ENCODE measurements at places on chromosomes 4 and X. TPM values are rescaled to one million over a fixed set of nuclear protein-coding genes. Genes with fewer than 3 reads are reported as not detected.
A peak's percentile ranks its signal among the peaks of the same experiment; 100 is the strongest.

- DNase-seq, result no peak
These were observed 129.0 kb downstream of the SPCS3 start for GRCh38 chr4:176448761-176449160.

DNA sequence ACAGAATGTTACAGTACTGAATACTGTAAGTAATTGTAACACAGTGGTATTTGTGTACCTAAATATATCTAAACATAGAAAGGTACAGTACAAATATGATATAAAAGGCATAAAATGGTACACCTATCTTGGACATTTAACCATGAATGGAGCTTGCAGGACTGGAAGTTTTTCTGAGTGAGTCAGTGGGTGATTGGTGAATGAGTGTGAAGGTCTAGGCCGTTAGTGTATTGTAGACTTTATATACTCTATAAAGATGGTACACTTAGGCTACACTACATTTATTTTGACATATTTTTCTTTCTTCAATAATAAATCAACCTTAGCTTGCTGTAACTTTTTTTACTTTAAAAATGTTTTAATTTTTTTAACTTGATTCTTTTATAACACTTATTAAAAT lies 422.5 kb upstream of the FSTL5 start:
- DNase-seq, result no peak

DNA sequence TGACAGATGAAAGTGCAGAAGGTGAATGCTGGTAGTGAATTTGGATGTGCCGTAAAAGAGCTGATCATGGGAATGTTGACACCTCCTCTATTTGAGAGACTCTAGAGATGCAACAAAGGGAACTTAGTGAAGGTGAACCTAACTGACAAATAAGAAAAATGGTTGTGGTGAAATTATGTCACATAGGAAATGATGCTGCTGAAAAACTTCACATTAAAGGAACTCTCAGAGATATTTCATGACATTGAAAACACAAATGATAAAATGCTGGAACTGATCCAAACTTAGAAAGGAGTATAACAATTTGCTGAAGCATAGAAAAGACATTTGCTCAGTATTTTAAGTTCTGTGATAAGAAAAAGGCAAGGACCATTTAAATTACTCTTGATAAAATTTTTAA lies 31.9 kb downstream of the MGAT4D start:
- DNase-seq, result no peak

Gene NOA1
- total RNA-seq, result 22.0 TPM

GRCh38 chrX:45758738-45759397 lies 558.2 kb upstream of the DIPK2B start:
- no peak for DNase-seq

- DNase-seq, result no peak
These were observed 10.4 kb downstream of the KIT start for GRCh38 chr4:54668014-54668611.

Gene ZCCHC12
- total RNA-seq, result not detected

- DNase-seq, result no peak
These were observed 332.0 kb downstream of the NKX6-1 start for GRCh38 chr4:84167093-84167492.

GRCh38 chr4:40186665-40187014 lies 10.2 kb upstream of the RHOH start:
- no peak for DNase-seq

DNA sequence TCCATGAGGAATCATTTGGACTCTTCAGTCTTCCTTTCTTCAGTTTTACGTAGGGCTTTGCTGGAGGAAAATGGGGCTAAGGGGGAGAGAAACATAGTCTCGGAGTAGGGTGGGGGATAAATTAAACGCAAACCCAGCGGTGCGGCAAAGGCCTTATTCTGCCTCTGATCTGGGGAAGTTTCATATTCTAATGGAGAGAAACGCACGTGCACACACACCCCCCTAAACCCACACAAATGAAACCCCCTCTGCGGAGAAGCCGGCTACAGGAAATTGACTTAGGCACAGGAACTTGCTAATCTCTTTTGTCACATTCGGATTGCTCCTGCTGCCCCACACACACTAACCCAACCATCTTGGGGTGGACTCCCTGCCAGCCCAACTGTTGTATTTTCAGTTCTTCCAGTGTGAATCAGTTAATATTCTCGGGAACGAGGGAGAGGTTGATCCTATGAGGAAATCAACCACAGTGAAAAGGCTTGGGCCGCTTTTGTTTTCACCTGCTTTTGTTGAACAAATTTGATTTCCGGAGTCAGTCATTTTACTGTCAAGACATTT lies at the start of gene RHOH:
TSS of gene RHOH (plus strand) at position 308 of the 558 bp plus-strand sequence. CDS start 46,356 bp downstream, outside the sequence.
- DNase-seq, result peak; percentile 66

Gene TMEM35A
- total RNA-seq, result not detected

- no peak for DNase-seq
These were observed 54.1 kb upstream of the PRPS1 start for GRCh38 chrX:107574054-107574683.

Gene ACOX3
- 22.3 TPM for total RNA-seq

- DNase-seq, result no peak
These were observed 180.3 kb upstream of the DKK2 start for GRCh38 chr4:107216379-107216778.

DNA sequence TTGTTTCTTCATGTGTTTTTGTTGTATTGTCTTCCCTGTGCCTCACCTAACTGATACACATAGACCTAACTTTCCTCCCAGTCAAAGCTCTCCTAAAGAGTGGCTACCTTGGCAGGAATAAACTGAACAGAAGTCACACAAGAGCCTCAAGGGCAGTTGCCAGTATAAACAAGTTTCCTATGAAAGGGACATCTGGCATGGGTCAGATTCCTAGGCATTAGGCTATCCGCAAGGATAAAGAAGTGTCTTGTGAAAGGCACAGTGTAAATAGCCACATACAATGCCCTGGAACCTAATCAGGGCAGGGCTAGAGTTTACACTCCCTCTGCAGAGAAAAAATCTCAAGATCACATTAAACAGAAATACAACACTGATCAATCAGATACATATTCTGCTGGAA lies 220.8 kb downstream of the SPANXN3 start:
- no peak for DNase-seq

DNA sequence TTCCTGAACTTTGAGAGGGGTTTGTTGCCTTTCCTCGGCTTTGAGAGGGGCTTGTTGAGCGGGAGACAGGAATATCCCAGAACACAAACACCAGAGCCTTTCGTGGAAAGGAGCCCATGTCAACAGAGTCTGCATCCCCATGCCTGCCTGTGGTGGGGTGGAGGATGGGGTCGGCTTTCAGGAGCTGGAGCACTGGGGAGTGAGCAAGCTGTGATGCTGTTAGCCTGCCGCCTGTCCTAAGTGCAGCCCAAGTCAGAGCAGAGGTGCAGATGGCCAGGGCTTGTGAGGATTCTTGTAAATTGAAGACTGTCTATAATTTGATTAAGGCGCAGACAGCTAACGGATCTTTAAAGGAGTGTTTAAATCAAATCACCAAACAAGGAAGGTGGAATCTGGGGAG lies 103.3 kb upstream of the ANK2 start:
- DNase-seq, result no peak

DNA sequence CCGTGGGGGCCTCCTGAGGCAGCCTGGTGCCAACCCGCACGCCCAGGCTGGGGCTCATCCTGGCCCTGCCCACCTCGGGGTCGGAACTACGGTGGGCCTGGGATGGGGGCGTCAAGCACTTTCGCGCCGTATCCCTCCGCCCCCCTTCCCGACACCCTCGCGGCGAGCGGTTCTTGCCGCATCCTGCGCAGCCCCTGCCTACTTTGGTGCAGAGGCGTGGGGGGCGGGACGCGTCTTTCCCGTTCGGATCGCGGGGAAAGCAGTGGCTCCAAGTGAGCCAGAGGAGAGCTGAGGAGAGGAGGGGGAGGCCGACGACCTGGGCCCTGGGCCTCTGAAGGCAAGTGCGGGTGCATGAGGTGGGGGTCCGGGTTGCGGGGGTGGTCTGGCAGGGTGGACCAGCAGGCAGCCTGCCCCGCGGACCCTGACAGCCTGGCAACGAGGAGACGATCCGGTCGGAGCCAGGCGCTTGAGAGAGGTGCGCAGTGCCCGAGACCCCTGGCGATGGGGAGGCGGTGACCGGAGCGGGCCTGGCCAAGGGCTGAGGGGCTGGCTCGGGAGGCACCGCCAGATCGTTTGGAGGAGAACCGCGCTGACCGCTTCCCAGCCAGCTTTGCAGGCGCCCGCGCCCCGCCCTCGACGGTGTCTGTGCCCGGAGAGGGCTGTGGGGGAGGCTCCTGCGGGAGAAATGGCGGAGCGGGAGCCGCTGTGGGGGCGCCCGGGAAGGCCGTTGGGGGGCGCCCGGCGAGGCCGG lies at the start of gene GPRASP2:
TSS of gene GPRASP2 (plus strand) at position 233 of the 751 bp plus-strand sequence. CDS start 2,422 bp downstream, outside the sequence.
- DNase-seq, result peak; percentile 1

DNA sequence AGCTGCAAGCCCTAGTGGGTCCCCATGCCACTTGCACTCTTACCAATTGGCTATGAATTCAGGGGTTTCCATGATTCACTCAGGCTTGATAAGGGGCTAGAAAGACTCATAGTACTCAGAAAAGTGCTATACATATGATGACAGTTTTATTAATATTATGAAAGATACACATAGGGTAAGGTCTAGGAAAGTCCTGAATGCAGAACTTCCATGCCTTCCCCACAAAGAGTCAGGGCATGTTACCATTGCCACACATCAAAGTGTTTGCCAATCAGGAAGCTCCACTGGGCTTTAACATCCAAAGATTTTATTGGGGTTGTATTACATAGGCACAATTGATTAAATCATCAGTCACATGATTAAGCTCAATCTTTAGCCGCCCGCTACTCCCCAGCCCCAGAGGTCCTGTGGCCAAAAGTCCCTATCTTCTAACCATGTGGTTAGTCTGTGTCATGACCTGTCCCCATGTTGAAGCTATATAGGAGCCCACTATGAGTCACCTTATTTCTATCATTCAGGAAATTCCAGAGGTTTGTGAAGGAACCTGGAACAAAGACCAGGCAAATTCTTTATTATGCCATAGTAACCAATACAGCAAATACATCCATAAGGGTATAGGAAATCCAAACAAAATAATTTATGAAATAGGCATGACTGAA lies 635.6 kb downstream of the STPG2 start:
- no peak for DNase-seq

DNA sequence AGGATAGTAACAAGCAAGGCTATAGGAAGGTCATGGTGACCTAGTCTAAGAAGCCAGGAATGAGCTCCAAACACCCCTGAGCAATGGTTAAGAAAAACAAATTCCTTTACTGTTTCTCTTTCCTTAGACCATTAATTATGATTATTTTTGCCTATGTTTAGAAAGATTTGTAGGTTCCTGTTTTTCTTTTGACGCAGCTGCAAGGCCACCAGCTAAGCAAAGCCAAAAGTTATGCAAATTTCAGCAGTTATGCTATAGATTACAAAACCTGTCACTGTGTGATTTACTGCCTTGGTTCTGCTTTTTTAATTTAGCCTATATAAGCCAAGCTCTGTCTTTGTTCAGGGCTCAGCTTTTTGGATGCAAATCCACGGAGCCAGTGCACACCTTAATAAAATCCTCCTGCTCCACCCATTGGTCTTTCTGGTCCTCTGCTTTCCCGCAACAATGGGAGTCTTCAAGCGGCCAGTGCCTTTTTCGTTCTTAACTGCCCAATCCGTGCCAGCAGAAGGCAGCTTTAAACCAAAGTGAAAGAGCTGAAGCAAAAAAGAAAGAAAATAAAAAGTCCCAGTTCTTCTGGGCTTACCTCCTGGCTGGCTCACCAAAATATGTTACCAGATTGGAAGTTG lies 1.4 kb upstream of the CEP135 start:
- no peak for DNase-seq

GRCh38 chrX:69045616-69046345 lies 119.5 kb downstream of the PJA1 start:
- DNase-seq, result no peak

DNA sequence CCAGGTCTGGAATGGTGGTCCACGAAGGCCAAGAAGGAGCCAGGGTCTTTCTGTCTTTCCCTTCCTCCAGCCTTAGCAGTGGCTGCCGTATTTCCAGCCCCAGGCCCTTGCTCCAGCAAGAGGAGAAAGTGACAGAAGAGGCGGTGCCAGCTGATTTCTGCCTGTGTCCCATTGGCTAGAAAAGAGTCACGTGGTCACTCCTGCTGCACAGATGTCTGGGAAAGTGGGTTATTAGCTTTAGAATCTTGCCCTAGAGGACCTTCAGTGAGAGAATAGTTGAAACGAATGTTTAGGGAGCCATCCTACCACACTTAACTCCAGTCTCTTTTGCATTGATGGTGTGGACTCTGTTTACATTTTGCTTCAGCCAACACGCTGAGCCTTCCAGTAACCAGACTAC lies 99.3 kb upstream of the BCOR start:
- DNase-seq, result no peak

DNA sequence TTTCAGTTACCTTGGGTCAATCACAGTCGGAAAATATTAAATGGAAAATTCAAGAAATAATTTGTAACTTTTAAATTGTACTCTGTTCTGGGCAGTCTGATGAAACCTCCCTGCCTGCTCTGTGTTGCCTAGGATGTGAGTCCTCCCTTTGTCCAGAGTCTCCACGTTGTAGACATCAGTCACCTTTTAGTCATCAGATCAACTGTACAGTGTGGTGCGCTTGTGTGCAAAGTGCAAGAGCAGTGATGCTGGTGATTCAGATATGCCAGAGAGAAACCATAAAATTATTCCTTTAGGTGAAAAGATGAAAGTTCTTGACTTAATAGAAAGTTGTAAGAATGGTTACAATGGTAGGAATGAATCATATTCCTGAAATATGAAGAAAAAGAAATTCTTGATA lies 1.4 kb downstream of the SPATA4 start:
- no peak for DNase-seq

DNA sequence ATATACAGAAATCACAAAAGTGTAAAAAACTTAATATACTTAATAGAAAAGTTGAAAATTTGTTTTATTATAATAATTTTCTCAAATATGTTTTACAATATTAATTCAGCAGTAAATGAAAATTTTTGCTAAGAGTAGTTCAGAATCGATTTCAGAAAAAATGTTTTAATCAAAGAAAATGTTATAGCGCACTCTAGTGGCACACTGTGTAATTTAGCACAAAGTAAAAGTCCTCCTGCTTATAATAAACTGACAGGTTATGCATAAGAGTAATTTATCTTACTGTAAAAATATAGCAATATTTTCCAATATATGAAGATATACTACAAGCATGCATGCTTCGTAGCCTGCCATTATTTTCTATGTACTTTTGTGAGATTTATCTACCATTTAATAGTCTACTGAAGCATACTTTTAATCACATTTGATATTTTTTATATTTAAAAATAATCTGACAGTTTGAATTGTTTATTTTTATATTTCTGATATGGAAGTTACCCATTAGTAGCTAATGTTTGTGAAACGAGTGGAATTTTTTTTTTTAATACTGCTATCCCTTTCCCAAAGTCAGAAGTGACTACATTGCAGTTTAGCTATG lies 217.9 kb upstream of the KLHL4 start:
- no peak for DNase-seq
